ENCODE measurements at places on chromosomes 12 and 14.

DNA sequence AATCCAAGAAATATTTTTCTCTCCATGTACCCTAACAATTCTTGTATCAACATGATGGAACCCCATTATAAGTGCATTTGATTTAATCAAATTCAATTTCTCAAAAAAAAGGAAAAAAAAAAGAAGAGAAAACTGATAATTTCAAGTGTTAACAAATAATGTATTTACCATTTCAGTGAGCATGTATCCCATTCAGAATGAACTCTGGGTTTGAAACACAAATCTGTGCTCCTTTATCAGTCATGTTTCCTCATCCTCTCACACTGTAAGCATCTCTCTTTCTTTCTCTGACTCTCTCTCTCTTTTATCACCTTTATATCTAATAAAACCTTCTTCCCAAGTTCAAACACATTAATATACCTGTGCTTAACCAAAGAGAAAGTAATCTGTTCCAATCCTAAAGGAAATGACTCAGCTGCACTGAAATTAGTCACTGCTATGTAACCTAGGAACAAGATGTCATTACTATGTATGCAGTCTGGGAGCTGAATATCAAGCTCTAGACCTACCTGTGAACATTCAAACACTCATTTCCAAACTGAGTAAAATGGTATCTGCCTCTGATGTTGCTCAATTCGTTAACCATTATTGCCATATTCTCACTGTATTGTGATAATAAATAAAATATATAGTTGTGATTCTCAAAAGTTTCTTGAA lies 135.0 kb upstream of the LRIG3 start:
- no peak for DNase-seq

DNA sequence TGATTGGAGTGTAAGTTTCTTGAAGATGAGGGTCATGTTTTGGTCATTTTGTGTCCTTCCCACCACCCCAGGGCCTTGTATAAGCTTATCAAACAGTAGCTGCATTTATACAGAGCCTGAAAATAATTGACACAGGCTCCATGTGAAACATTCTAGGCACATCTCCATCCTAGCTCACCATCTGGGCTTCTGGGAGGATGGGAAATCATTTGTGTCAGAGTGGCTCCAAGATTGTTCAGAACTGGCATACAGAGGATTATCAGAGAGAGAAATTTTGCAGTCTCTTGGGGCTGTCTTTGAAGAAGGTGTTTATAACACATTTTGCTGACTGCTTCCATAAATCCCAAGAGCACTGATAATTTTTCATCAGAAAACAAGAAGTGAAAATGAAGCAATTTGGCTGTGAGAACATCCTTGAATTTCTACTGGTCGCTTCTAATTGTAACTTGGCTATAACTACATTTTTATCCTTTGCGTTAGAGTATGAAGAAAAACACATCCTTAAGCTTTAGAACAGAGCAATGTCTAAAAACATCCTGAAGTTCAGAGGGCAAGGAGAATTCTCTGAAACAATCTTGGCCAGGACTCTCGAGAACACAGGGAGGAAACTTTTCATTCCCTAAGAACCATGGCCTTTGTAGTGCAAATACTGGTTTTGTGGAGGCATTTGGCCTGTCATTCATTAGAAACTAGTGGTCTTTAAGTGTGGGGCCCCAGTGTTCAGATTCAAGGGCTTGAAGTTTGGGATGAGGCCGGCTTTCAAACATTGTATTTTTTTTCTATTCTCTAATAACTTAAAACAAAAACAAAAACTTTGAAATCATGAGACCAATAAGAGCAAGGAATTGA lies 151.1 kb downstream of the DACT1 start:
- no peak for DNase-seq

- no peak for DNase-seq
These were observed 4.6 kb downstream of the GOLGA3 start for GRCh38 chr12:132824053-132824452.

DNA sequence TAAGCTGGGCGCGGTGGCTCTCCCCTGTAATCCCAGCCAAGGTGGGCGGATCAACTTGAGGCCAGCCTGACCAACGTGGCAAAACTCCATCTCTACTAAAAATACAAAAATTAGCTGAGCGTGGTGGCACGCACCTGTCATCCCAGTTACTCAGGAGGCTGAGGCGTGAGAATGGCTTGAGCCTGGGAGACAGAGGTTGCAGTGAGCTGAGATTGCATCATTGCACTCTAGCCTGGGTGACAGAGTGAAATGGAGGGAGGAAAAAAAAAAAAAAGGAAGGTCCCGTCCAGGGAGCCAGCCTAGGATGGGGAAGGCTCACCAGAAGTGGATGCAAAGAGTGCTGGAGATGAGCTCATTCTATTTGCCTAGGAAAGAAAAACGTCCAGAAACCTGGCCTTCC lies 1.9 kb upstream of the CD27 start:
- no peak for DNase-seq

DNA sequence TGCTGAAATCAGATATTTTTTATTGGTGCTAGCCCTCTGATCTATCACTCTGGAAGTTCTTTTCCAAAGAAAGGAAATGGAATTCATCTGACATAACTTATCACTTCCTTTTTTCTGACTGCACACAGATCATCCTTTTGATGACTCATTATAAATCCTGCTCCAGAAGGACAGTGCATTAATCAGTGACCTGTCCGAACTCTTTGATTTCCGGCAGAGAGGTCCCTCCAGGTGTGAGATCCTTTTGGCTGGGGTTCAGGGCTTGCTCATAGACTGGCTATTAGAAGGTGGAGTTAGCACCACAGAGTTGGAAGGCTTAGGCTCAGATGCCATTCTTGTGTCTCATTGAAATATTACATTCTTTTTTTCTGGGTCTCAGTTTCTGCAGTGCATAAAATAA lies 328.2 kb downstream of the ZFP36L1 start:
- DNase-seq = no peak

DNA sequence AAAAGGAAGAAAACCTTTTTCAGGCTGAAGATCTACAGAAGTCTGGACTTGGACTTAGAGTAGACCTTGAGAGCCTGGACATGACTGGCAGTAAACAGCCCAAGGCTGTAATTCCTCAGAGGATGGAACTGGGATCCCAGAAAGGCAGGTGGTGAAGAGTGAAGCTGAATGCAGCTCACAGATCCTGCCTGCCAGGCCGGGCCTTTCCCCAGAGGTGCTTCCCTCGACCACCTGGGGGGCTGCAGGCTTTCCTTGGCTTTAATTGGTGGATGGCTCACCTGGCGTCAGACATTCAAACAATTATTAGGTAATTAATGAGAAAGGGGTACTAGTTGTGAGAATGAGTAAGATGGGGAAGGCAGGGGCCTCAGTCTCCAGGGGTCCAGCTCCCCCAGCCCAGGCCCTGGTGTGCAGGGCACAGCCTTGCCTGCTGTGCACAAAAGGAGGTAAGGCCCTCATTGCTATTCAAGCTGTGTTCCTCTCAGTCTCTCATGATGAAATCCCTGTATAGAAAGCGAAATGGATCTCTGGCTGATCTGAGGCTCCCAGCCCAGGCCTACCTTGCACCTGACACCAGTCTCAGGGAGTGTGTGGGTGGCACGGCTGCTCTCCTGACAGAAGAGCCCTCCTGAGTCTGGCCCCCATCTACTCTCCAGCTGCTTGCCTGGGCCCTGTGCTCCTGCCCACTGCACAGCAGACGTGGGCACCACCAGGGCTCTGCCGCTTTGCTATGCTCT lies 63.0 kb upstream of the TCL1A start:
- DNase-seq = no peak

DNA sequence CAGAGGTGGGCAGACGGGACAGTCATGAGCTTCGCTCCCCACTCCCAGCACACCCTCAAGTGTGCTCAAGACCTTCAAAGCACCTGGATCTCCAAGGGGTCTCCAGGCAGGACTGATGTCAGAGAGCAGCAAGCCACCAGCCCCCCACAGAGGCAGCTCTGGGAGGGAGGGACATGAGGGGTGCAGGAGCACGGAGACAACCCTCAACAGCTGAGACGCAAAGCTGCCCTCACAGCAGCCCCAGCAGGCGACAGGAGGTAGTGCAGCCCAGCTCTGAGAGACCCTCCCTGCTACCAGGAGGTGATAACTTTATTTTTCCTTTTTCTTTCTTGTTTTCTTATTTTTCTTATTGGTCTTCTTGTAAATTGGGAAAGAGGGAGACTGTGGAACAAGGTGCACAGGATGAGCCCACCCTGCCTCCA lies 17.9 kb downstream of the SIVA1 start:
- DNase-seq = no peak

GRCh38 chr14:94535506-94535905 lies 25.7 kb upstream of the SERPINA4 start:
- no peak for DNase-seq

DNA sequence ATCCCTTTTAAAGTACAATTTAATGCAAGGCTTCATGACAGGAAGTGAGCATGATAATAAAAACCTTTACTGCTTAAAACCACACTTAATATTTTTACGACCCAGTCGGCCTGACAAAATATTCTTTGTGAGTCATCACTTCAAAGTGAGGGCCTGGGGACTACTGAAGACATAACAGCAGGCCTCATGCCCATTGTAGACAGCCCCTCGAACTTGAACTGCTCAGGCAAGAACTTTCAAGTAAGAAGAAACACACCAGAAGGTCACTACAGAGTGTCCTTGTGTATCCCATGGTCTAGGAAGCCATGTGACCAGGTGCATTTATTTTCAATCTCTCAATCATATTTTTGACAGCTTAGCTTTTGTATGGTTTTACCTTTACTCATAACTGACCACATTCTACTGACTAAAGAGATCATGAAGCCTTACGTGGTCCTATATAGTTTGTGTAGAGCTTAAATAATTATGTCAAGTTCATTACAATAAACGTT lies 61.4 kb upstream of the MANSC4 start:
- DNase-seq = no peak

DNA sequence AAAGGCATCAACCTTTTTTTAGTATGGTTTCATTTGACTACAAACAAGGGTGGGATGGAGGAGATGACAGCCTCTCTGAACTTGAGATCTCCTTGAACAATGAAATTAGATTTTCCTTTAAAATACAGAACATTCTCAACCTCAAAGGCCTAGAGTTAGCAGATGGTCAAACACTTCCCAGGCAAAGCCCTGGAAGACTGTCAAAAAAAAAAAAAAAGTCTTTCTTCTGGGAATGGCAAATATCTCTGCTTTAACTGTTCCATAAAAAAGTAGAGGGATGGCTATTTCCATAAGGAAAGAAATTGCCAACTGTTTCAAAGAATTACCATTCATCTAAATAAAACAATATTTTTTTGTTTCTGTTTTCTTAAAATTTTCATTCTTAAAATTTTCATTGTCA lies 870.8 kb downstream of the GALC start:
- DNase-seq = no peak
